C1 segment of cervical spinal cord (tissue), 14 donors: ENCODE measurements at places on chromosomes 4 and X.

- DNase-seq, result no peak
Observed at GRCh38 chr4:40916880-40917279, 167.1 kb downstream of the NSUN7 start.

- no peak for DNase-seq
Observed at GRCh38 chr4:58453956-58454355, 1343.8 kb upstream of the IGFBP7 start.

DNA sequence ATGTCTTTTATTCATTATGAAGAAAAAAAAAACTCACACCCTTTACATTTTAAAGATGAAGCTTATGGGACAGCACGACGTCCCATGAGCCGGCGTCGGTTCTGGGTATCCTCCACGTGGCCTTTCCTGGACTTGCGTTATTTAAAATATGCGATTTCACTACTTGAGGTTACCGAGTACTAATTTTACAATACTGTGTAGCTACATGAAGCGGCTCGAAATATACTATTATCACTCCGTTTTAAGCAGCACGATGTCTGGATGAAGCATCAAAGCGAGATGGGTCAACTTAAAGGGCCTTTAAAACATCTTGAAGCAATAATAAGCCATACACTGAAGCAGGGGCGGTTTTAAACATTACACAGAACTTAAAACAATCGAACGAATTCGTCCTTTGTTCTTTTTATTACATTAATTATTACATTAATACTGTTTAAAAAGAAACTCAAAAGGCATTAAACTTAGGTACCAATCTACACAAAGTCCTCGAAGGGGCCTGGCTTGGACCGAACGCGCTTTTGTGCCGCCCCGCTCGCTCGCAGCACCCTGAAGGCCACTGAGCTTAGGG is 1.4 kb upstream of the KLF3 start:
- DNase-seq, result no peak

- no peak for DNase-seq
Observed at GRCh38 chrX:101357166-101357795, 8.7 kb upstream of the TIMM8A start.

DNA sequence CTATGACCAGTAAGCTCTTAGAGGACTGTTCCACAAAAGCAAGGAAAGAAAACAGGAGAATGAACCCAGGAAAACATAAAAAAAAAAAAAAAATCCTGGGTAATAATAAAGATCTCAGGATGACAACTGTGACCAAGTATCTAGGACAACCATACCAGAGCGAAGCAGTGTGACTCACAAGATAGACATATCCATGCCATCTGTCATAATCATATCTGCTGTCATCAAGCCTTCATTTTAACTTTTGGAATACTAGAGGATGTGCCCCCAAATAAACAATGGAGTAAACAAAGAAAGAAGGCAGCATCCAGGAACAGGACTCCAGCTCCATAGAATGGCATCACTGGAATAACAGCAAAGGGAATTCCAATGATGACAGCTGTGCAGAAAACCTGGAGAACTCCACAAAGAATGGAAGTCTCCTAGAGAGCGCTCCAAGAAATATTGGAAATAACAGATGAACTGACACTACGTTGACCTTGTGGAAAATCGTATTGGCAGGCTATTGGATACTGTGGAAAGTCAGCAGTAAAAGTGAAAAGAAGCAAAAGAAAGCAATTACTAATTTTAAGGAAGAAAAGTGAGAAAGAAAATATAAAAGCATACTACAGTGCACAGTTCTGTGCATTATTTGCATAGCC is 35.3 kb downstream of the HPGDS start:
- DNase-seq, result no peak

DNA sequence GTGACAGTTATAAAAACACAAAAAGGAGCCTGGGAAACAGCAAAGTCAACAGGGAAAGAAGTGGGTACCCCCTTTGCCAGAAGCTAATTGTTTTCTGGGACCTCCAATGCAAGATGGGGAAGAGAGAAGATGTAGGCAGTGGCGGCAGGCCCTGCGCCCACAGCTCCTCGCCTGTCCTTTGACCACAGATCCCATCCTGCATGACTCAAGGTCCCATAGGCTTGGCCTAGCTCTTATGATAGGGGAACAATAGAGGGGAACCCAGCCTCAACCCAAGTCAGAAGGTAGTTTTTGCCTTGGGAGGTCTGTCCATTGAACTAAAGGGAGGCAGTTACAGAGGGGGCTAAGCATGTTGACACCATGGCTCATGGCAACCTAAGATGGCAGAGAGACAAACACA is 14.2 kb downstream of the ZMYM3 start:
- DNase-seq, result no peak

DNA sequence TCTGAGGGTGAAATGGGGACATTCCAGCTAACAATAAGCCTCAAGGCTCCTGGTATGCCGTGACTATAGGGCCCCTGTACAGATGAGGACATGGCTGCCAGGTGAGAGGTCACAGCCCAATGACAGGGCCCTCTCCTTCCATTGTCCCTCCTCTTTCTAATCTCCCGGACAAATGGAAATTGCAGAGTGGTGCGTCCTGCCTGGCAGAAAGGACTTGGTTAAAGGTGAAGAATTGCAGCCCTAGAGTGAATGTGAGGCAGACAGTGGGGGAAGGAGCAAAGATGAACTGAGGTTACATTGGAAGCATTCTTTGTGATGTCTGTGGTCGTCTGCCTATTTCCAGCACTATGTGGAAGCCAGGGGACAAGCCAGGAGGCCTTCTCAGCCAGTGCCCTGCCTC is 6.7 kb upstream of the UCP1 start:
- DNase-seq, result no peak

DNA sequence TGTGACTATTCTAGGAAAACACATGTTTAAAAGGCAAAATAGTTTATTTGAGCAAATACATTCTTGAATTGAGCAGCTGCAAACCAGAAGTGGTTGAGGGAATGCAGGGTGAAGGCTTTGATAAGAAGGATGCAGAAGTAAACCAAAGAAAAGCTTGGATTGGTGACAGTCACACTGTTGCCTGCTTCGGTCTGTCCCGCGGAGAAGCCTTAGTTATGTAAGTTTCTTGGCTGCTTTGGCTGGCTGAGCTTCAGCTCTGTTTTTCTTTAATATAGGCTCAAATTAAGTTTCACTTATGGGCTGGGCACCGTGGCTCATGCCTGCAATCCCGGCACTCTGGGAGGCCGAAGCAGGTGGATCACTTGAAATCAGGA is 67.6 kb downstream of the FAM53A start:
- no peak for DNase-seq

DNA sequence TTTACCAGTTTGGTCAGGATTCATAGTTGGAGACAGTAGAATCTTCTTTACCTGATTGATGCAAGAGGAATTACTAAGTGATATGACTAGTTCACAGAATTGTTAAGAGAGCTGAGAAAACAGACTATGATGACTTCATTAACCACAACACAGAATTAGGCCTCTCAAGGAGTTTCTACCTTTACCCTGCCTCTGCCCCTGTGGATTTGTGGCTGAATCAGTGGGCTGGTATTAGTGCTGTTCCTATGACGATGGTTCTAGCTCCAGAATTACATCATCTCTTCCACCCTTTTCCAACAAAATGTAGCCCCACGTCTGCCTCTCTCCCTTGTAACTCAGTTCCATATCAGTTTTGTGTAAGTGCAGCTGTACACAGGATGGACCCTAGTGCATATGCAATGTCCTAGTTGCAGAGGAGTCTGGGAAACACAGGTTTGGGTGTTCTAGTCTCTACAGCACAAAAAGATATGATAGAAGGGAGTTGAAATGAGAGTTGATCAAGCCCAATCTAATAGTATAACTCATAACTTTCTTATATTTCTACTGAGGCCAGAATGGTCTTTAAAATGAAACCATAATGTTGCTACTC is 99.3 kb downstream of the ANXA5 start:
- no peak for DNase-seq

- DNase-seq, result no peak
Observed at GRCh38 chr4:66197451-66197850, 527.2 kb upstream of the EPHA5 start.

DNA sequence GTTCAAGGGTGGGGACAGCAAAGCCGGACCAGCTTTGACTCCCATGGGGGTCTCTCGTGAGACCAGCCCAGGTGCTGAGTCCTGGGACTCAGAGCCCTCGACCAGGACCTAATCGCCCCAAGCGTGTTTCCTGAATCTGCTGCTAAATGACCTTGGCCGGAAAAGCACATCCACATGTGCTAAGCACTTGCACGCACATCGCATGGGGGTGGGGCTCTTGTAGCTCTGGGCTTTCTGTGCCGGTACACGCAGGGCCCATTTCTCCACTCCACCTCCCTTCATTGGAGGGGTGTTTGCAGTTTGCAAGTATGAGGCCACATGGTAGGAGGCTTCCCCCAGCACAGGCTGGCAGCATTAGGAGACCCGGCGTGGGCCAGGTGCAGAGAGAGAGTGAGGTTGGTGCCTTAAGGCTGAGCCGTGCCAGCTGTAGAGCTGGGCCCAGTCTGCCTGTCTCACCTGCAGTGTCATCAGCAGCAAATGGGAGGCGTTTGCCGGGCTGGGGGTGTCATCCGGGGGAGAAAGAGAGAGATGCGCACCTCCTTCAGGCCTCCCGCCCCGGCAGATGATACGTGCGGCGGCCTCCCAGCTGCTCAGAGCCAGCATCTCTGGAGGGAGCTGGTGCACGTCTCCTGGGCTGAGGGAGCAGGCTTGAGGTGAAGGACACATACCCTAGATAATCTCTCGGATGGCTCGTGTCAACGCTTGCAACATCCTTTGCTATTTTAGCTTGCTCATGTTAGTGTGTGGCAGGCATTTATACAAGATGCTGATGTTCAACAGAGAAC is 45.2 kb upstream of the CLCN4 start:
- DNase-seq, result no peak

- peak; percentile 51 for DNase-seq
Observed at GRCh38 chr4:184805462-184806228, 20.1 kb downstream of the ACSL1 start.

DNA sequence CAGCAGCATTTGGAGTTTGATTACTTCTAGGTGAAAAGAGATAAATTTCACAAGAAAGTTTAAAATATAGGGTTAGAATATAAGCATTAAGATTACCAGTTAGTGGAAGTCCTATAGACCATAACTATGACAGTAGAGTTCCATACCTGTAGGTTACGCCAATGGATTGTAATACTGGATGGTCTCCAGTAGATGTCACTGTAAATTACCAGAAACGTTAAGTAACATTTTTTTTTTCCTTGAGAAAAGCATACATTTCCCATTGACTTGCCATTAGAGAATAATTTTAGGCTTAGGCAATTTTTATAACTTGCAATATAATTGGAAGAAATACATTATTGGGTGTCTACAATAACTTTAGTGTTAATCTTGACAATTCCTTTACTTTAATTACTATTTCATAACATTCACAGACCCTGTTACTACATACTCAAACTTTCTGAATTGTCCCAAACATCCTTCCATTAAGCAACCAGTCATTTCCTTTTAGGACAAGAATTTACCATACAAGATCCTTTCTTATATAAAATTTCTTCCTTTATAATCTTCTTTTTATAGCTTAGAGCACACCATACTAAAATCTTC is 304.1 kb upstream of the TECRL start:
- DNase-seq, result no peak

- DNase-seq, result no peak
Observed at GRCh38 chrX:132802033-132802432, 156.4 kb downstream of the HS6ST2 start.

DNA sequence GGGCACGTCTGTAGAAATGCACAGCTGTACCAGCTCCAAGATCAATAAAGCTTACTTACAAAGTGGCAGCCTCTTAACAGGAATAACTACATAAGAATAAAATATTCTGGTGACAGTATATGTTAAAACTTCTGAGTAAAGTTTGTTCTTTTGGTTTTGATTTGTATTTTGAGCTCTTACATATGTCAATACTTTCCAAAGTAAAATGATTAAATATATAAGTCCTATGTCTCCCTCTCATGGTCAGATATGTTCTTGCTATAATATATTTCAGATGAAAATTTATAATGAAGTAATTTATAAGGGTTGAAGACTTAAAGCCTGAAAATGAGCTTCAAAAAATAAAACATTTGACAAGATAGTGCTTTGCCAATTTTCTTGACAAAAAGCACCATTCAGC is 254.4 kb downstream of the NPFFR2 start:
- no peak for DNase-seq

GRCh38 chrX:74453178-74453577 is 31.9 kb downstream of the SLC16A2 start:
- DNase-seq, result no peak

DNA sequence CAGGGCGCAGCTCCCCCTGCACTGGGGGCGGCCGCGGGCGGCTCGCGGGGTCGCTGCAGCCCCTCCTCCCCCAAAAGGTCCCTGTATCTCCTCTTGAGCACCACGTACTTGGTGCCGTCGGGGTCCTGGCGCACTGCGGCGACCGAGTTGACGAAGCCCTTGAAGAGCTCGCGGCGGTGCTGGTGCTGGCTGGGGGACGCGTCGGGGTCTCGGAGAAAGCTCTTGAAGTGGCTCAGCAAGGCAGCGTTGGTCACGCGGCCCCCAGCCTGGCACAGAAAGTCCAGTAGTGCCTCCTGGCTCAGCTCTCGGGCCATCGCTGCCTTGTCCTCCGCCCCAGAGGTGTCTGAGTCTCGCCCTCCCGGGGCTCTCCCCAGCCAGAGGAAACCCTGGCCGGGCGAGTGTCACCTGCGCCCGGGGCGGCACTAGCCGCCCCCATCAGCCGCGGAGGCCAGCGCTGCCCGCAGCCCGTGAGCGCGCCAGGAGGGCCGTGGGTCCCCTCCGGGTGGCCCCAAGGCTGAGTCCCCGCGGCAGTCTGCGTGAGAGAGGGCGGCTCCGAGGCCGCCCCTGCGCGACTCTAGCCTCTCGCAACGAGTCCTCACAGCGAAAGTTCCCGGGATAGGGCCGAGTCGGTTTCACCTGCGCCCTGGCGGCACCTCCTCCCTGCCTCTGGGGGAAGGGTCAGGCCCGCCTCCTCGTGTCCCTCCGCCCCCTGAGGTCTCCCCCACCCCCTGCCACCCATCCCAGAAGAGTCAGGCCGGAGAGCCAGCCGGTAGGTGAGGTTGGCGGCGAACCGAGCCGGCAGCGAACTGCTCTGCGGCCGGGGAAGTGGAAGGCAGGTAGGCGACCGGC is at the start of gene SOWAHB:
Gene SOWAHB (minus strand): TSS at position 609 of the 849 bp plus-strand sequence. CDS start 295 bp downstream, at position 314.
- no peak for DNase-seq

DNA sequence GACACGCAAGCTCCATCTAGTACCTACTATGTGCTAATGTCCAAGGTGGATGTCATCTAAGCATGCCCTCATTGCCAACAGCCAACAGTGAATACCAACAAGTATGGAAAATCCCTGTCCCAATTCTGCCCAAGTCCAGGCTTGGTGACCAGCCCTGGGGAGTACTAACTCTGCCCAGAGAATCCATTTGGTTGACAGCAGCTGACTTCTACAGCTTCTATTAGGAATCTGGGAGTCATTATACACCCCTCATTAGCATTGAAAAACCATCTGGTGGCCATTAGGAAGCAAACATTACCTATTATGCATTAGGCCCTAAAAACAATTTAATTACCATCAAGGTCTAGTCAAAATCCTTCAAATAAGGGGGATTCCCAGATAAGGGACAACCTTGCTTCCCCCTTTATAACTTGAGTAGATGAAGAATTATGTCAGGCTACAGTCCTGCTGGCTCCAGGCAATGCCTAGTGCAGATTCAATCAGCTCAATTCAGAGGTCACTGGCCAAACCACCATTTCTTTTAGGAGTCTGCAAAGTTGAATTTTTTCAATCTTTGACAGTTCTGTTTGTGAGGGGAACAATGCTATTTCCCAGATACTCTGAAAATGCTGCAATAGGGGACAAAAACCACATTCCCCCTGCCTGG is 228.0 kb upstream of the LDB2 start:
- DNase-seq, result no peak

- no peak for DNase-seq
Observed at GRCh38 chr4:38069271-38069760, 109.1 kb downstream of the PTTG2 start.
